ENCODE measurements at places on chromosomes 6 and 20.

GRCh38 chr6:102981490-102982015, 1588.0 kb downstream of the GRIK2 start:
- no peak for DNase-seq

- DNase-seq = no peak
These were observed 25.0 kb downstream of the GDAP1L1 start for GRCh38 chr20:44271915-44272663.

DNA sequence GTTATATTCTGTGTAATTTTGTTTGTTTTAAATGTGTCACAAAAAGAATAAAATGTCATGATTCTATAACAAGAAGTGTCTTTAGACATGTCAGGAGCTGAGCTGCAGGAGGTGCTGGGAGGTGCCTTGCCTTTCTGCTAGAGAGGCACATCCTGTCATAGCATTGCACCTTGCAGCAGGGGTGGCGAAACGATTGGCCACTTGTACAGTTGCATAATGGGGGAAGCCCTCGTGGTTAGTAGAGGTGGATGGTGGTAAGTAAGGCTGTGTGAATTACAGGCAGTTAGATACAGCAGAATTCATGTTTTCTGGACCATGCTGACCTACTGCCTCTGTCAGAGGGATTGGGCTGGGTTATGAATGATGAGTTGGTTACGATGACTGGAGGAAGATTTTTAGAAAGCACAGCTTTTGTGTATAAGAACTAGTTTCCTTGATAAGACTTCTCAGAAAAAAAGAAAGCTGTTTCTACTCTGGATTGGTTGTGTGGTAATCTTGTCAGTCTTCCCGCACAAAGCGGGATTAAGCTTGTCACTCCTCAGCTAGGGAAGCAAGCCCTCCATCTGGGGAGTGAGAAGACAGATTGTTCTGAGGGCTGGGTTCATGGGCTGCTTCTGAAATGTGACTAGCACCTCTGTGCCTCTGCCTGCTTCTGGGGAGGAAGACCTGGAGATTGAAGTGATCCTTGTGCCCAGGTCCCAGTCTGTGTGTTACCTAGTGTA, 74.9 kb downstream of the FOXO3 start:
- no peak for DNase-seq

DNA sequence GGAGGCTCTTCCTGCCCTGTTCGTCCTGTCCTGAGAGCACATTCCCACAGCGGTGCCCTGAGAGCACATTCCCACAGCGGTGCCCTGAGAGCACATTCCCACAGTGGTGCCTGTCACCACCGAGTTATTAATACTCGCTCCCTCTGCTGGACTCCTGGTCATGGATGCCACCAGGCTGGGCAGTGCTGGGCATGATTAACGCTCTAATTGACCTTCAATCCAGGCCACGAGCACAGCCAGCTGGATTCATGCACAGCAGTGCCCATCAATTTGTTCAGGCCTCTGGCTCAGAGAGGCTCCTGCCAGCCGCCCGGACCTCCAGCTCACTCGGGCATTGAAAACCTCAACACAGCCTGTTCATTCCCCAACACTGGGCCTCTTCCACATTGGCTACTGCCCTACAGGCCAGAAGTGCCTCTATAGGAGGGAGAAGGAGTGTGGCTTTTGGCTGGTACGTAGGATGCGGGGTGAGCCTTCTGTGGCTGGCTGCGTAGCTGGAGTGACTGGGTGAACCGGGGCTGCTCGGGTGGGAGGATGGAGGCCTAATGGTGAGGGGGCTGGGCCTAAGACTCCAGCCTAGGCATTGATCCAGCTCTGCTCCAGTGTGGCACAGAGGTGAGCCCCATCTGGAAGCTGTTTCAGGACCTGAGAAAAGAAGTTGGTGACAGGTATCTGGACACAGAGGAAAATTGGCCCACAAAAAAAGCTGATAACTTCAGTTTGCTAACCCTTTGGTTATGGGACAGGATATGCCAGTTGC, 9.3 kb downstream of the IP6K3 start:
- no peak for DNase-seq

DNA sequence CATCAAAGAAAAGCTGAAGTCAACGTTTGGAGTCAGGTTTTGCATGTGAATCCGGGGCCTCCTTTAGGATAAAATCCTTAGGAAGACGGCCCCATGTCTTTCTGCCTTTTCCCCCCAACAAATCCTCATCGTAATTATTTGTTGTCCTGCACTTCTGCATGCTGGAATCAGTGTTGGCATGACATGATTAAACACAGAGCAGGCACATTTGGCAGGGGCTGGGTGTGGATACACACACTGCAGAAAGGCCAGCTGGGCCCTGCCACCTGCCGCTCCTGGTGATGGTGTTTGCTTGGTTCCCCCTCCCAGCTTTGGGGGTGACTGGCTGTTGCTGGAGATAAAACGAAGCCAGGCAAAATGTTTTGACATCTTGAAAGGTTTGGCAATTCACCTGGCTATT, 46.3 kb upstream of the FOXA2 start:
- no peak for DNase-seq

DNA sequence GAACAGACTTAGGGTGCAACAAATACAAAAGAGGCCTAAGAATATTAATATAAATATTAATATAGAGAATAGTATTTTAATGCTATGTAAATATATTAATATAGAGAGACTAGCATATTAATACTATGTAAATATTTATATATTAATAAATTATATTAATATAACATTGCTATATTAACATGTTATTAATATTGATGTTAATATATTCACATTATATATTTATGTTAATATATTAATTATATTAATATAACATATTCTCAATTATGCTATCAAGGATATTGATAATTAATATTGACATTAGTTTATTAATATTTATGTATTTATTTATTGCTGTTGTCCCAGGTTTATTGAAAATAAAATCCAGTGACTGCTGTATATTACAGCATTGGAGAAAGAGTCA, 1.1 kb upstream of the MAS1L start:
- DNase-seq = no peak

- DNase-seq = no peak
These were observed 25.7 kb downstream of the LAMA4 start for GRCh38 chr6:112228480-112229332.

DNA sequence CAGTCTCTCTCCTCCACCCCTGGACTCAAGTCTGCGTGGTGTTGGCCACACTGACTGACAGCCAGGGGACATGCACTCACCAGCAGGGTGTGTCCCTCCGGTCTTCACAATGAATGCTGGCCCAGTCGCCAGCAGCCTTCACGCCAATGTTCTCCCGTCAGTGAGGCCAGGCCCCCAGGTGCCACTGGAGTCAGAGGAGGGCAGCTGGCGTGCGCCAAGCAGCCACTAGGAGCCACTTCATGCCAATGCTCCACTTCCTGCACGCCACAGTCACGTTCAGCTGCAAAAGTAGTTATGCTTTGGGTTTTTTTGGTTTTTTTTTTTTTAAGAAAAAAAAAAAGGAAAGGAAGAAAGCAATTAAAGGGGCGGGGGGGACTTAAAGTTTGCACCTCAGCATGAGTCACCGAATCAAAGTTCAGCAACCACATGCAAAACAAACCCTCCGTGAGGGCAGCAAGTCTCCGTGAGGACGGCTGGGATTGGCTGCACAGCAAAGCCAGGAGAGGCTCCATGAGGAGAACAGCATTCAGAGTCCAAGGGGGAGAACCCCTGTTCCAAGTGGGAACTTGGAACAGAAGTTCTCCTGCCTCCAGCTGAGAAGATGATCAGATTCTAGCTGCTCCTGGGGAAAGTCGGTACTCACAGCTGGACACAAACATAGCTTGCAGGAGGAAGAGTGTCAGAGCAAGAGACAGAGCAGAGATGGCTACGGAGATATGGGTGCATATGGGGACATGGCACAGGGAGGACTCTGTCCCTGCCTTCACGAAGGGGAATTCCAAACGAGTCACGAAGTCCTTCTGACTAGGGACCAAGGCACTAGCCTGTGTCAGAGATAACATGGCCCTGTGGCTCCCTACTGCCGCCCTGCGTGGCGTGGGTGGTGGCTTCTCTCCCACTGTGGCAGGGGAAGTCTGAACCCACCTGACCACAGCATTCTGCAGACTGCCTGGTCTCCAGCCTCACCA, at the start of gene ZC3H12D:
ZC3H12D (minus strand) TSS at position 282 of the 968 bp plus-strand sequence. CDS start 10,471 bp downstream, outside the sequence.
- DNase-seq = peak; percentile 62

GRCh38 chr6:25257686-25258348, 21.4 kb upstream of the CARMIL1 start:
- no peak for DNase-seq

DNA sequence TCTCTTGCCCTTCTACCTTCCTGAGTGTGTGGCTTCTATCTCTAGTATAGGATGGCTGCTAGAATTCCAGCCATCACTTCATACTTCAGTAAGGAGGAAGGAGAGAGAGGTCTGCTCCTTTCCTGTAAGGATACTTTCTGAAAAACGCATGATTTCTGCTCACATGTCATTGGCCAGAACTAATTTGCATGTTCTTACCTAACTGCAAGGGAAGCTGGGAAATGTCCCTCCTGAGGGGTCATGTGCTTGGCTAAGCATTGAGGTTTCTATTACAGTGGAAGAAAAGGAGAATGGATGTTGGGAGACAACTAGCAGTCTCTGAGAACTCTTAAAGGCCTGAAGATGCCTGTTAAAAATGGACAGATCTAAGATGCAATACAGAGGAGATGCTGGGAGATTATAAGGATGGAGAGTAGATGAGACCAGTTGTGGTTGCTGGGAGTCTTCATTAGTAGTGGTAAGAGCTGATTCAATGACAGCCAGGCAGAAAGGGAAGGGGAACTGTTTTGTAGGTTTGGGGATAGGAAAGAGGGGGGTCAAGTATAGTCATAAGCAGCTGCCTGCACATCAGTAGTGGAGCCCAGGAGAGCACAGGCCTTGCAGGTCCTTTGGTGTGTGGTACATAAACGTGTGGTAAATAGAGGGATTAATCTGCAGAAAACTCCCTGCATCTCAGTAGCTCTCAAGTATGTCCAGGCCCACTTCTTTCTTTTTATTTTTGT, 20.2 kb downstream of the CDS2 start:
- no peak for DNase-seq

DNA sequence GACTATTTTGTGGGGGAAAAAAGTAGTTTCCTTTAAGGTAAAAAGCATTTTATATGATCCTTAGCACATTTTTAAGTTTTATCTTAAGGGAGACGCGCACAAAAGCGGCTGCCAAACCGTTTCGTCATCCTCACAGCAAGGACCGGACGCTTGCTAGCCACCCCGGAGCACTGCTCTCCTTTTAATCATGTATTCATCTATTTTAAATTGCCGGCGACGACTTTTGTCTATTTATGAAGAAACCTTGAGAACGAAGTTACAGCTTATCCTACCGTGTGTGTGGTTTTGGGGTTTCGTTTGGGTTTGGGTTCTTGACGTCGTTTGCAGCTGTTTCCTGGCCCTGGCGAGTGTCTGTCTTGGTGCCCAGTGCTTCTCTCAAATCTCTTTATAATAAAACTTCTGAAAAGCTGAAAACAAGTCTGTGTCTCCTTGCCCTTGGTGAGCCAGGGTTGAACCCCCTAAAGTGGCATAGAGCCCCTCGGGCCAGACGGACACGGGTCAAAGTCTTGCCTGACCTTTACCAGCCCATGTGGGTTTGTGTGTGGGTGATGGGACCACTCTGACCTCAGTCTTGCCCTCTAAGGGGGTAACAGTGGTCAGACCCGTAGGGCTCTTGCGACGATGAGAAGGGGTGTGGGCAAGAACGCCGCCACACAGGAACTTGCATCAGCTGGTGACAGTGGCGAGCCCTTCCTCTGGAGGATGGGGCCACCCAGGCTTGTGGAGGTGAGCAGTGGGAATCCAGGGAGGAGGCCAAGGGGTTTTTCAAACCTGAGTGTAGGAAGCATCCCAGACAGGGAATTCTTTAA, 117.6 kb downstream of the JPH2 start:
- DNase-seq = peak; percentile 27

DNA sequence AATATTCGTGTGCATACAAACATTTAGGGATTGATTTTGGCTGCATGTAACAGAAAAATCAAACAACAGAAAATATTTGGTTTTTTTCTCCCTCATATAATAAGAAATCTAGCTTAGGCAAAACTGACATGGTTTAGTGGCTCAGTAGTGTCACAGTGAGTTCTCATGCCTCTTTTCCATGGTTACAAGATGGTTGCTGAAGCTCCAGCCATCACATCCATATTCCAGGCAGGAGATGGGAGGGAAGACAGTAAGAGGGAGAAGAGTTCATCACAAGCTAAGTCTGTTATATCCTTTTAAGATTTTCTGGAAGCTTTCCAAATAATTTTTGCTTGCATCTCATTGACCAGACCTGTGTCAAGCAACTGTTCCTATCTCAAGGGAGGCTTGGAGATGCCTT, 267.2 kb upstream of the RNF24 start:
- DNase-seq = no peak

- no peak for DNase-seq
These were observed 293.5 kb downstream of the UTRN start for GRCh38 chr6:144578385-144579350.

DNA sequence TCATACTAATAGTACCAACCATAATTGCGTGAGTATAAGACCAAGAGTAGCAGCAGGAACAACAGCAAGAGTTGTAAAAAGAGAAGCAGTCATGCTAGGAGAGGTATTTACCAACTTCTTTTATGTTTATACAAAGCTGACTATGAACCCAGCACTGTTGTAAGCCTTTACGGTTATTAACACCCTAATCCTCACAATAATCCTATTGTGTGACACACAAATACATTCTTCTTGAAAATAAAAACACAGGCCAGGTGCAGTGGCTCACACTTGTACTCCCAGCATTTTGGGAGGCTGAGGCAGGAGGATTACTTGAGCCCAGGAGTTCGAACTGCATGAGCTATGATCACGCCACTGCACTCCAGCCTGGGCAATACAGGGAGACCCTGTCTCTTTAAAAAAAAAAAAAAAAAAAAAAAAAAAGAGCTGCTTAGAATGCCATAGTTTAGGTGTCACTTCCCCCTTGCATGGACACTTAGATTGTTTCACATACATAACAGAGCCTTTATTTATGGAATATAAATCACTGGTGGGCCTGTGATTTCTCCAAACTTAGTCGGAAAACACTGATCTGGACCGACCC, 20.2 kb downstream of the HCK start:
- DNase-seq = no peak

- no peak for DNase-seq
These were observed 697.2 kb upstream of the CITED2 start for GRCh38 chr6:140071601-140072062.

- DNase-seq = no peak
These were observed 41.7 kb downstream of the CNKSR3 start for GRCh38 chr6:154468760-154469159.

DNA sequence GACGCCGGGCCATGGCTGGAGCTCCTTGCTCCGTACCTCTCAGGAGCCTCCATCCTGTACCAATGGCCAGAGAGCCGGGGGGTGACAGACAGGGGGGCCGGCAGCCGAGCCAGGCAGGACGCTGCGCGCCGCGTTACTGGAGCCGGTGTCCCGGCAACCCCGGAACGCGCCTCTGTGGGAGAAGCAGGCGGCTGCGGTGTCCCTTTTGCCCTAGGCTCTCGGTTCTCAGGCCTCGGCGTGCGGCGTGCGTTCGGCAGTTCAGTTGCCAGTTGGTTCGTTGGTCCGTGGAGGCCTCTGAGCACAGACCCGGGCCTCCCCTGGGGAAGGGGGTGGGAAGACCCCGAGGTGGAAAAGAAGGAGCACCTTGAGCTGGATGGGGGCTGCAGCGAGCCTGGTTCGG, at the start of gene SPATS1:
SPATS1 (plus strand) TSS at position 162 of the 400 bp plus-strand sequence. CDS start 446 bp downstream, outside the sequence.
- no peak for DNase-seq

Measured in stimulated activated CD4-positive, alpha-beta T cell treated with anti-CD3 and anti-CD28 coated beads, Interleukin-4, amount 100 ng/mL, for 4 hours (primary cell).